ENCODE measurements at places on chromosomes 4 and X.
A peak's percentile ranks its signal among the peaks of the same experiment; 100 is the strongest.

DNA sequence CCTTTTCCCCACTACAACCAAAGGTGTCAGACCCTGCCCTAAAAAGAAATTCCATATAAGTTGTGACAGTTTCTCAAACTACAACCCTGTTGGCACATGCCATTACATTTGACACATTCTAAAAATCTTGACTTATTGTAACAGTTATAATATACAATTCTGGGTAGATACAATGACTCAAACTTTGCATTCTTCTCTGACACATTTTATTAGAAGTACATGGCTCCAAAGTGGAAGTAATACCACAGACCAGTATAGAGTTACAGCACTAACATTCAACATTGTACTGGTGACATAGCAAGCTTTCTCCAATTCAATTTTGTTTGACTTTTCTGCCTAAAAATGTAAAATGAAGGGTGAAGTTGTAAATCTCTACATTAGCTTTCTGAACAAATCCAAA is 196.6 kb upstream of the ETNPPL start:
- DNase-seq: no peak

- peak; percentile 58 for DNase-seq
These were observed 157.6 kb downstream of the GASK1B start for GRCh38 chr4:158015241-158015640.

- no peak for DNase-seq
These were observed 1.4 kb downstream of the FGF13 start for GRCh38 chrX:138709886-138710791.

DNA sequence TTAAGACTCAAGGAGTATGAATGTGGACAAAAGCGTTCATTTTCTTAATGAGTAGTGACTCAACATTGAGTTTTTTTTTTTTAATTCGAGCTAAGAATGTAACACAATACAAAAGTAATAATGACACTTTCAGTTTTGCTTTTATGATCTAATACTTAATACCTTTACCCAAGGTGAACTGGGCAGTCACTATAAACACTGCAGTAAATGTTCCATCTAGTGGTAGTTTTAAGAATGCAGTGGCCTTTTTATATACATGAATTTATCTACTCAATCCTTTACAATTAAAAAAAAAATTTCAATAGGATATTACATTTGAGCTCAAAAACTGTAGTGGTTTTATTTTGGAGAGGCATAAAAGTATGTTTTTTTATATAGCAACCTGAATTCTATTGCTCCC is 33.9 kb downstream of the PDK3 start:
- peak; percentile 25 for DNase-seq

GRCh38 chr4:152940461-152940860 is 4.3 kb downstream of the FHDC1 start:
- DNase-seq: no peak
